SW480 (cell line): ENCODE measurements at places on chromosomes 11 and 22.

DNA sequence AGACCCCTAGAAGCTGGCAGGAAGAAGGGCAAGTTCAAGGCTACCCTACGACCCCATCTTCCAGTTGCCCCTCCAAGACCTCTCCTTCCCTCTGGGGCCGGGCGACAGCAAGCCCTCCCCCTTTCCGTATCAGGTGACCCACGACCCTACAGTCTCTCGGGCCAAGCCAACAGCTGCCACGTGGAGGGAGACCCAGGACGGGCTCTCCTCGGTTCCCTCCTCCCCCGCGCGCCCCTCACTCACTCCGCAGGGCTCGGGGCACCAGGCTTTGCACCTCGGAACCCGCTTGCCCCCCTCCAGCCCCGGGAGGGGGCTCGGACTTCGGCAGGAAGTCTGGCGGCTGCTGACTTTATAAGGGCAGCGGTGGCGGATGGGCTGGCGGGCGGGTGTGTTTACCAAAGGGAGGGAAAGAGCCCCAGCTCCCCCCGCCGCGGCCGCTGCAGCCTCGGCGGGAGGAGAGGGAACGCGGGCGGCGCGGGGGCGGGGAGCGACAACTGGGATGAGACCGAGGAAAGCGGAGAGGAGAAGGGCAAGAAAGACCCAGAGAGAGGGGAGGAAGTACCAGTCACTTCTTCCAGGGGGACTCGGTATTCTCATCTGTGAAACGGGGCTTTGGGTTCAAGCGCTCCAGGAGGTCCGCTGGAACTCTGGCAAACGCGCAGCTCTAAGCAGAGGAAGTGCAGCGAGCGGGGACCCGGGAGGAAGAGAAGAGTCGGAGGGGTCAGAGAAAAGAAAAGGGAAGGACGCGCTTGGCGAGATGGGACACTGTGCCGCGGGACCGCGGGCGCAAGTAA, 767 bp downstream of the SLC43A1 start:
- DNase-seq = peak; percentile 36

DNA sequence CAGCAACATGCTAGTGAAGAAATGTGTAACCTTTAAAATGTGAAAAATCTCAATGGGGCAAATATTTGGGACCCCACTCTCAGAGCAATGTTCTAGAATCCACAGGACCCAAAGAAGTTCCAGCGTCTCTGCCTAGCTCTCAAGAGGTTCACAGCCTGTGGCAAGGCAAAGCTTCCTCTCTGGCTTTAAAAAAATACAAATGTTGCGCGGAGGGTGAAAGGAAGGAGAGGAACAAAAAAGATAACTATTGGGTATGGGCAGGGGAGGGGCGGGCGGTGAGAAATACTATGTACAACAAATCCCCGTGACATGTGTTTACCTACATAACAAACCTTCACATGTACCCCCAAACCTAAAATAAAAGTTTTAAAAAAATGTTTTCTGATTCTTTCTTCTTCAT, 53.6 kb downstream of the PITPNB start:
- DNase-seq = no peak

GRCh38 chr22:29108137-29108536, 35.3 kb downstream of the KREMEN1 start:
- DNase-seq = no peak

DNA sequence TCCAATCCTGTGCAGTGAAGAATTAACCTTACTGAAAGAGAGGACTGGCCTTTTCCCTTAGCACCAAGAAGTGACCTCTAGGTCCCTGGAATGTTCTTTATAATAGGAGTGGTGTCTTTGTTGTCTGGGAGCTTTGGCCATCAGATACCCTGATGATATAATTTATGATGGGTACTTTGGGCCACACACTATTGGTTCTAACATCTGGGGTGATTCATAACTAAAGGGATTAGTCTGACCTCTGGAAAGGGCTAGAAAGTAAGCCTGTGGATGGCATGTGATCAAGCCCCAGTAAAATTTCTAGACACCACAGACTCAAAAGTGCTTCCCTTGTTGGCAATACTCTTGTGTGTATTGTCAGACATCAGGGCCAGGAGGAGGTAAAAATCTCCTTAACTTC, 891.2 kb downstream of the KCNA4 start:
- no peak for DNase-seq

DNA sequence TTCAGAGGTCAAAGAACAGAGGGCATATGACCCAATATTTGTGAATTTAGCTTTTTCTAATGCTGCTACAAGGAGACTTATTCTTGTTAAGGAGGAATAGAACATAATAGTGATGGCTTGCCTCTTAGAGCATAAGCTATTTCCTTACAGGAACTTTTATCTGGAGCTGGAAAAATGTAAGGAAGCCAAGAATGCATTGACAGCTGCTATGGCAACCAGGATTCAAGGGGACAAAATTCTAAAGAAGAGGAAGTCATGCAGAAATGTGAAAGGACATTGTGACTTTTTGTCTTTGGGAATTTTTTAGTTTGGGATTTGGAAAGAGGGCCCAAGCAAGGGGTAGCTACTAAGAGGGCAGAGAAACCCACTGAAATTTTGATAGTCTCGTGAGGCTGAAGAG, 51.1 kb downstream of the EHF start:
- no peak for DNase-seq

GRCh38 chr11:17197431-17197898, 10.3 kb downstream of the PIK3C2A start:
- DNase-seq = peak; percentile 71

DNA sequence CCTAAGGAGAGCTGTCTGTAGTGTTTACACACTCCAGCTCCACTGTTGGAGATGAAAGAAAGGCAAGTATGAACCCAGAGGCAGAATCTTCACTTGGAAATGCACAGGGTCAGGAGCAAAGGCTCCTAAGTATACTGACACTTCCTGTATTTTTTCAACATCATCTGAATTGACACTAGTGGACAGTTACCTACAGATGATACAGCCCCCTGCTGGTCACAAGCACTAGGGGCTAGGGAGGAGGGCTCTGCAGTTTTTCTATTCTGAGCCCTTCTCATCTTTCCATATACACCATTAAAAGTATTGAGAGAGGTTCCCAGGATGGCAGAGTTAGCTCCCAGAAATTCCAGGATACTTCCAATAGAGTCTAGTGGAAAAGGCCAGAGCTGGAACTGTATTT, 290.3 kb upstream of the API5 start:
- DNase-seq = peak; percentile 37

GRCh38 chr22:48279461-48279756, 1517.0 kb downstream of the TBC1D22A start:
- no peak for DNase-seq

GRCh38 chr11:117986981-117987574, 884 bp downstream of the IL10RA start:
- DNase-seq = no peak

GRCh38 chr11:15772981-15773380, 583.4 kb downstream of the SOX6 start:
- DNase-seq = no peak

DNA sequence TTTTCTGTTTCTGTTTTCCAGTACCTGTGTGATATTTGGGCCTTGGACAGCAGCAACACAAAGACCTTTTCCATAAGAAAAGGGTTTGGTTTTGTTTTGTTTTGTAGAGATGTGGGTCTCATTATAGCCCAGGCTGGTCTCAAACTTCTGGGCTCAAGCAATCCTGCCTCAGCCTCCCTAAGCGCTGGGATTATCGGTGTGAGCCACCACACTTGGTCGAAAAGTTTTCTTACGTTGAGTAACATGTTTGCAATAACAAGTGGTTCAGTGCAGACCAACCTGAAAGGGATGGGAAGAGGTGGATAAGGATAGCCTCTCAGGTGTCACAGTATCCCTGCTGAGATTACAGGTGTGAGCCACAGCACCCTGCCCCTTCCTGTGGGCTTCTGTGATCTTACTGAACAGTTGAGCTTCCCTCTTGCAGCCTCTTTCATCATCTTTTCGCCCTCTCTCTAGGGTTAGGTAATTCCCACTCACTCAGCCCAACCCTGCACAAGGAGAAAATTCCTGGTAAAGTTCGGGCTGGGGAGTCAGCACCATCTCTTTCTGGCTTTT, 3.5 kb upstream of the MRPL48 start:
- DNase-seq = peak; percentile 100

DNA sequence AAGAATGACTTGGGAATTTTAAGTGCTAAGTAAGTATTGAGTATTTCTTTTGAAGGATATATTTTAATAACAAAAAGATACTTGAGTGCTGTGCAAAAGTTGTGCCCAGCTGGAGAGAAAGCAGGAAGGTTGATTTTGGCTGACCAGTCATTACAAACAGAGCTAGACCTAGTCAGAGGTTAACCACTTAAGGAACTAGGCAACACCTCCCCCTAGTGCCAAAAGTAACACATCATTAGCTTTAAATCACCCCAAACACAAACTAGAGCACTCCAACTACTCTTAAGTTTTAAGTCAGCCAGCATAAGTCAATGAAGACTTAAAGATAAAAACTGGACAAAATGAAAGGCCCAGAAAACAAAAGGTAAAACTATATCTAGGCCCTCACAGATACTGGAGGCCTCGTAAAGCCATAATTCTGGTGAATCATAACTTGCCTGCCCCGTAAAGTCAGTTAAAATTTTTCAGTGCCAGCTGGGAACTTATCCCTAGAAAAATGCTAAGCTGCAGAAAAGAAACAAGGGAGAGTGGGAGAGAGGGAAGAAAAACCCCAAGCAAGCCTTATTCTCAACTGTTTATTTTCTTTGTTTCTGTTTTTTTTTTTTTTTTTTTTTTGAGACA, 4.6 kb downstream of the TMEM9B start:
- DNase-seq = peak; percentile 75

DNA sequence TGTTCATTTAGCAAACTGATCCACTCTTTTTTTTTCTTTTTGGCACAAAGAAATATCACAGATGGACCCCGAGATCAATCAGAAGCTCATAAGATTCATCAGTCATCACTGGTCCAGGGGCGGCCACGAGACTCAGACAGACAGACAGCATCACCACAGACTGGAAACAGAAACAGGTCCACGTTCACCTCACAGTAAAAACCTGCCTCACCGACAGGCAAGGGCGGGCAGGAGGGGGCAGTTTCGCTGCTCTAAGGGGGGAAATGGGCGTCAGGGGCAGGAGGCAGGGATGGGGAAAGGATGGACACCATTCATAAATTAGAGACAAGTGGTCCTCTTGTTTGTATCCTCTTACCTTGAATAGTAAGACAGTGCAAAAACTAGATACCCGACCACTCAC, 16.5 kb downstream of the CHST1 start:
- no peak for DNase-seq

- DNase-seq = no peak
Measured at GRCh38 chr11:60918251-60918938, 4.4 kb downstream of the TMEM109 start.

GRCh38 chr11:8501836-8502235, 92.2 kb downstream of the STK33 start:
- no peak for DNase-seq

DNA sequence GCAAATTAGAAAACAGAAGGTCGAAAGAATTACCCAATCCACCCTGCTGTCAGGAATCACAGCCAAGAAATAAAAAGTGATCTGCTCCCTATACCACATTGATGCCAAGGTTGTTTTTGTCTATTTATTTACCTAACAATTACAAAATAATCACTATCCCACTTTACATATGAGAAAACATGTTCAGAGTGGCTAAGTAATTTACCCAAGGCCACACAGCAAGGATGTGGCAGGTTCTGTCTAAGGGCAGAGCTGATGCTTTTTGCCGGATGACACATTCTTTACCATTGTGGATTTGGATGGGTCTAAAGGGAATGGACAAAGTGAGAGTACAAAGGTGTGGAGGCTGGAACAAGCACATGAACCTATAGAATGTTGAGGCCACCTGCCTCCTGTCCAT, 460.7 kb downstream of the INSC start:
- DNase-seq = no peak
